Fibroblast of the conjunctiva (primary cell): ENCODE measurements at places on chromosomes 2 and 18.

- no peak for DNase-seq
Measured at GRCh38 chr2:88827821-88828220, 136.3 kb downstream of the RPIA start.

DNA sequence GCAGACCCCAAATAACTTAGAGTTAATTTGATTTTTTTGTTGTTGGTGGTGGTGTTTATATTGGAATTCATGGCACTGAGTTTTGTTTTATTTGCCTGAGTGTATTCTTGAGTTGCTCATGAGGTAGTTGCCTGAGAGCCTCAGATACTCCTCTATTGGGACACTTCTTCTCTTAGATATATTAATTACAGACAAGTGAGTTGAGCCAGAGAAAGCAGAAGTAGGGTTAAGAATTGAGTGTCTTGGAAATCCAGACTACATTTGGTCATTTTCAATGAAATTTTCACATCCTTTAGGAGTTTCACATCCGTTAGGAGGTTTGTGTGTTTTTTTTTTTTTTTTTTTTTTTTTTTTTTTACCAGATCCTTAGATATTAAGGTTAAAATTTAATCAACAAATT, 29.0 kb downstream of the FMNL2 start:
- no peak for DNase-seq

- DNase-seq: no peak
Measured at GRCh38 chr18:79690071-79690470, 10.5 kb downstream of the CTDP1 start.

GRCh38 chr2:10469955-10470608, 22.0 kb upstream of the ODC1 start:
- no peak for DNase-seq

- peak; percentile 63 for DNase-seq
Measured at GRCh38 chr2:102848366-102848839, 86.6 kb downstream of the TMEM182 start.

- no peak for DNase-seq
Measured at GRCh38 chr18:32803568-32803967, 30.7 kb upstream of the KLHL14 start.

- no peak for DNase-seq
Measured at GRCh38 chr18:12309683-12310198, 1.7 kb downstream of the TUBB6 start.

DNA sequence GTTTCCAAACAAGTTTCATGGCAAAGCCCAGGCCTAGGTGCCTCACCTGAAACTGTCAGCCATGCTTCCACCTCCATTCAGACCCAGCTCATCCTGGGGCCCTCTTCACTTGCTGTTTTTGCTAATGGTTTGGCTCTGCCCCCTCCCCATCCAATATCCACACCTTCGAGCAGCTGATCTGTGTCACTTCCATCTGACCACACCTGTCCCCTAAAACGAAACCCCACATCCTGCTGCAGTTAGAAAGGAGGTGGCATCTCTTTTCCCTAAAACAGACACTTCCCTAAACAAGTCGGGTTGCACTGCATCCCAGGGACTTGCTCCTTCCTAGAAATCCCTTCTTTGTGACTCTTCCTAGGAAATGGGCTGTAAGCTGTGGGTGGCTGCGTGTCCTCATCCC, 748.7 kb upstream of the SALL3 start:
- no peak for DNase-seq

DNA sequence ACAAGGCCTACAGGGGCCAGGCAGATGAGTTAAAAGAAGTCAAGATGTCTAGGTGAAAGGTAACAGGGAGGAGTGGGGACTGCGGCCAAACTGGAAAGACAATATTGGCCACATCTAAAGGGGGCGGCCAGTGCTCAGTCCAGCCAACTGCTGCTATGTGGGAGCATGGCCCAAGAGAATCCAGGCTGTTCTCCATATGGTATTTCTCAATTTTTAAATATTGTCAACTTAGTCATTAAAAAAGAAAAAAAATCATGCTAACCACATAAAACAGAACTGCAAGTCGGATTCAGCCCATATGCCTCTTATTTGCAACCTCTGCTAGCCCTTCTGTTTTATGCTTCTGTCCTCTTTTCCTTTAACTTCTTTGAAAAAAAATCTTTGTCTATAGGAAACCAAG, 14.8 kb downstream of the TRABD2A start:
- peak; percentile 68 for DNase-seq

DNA sequence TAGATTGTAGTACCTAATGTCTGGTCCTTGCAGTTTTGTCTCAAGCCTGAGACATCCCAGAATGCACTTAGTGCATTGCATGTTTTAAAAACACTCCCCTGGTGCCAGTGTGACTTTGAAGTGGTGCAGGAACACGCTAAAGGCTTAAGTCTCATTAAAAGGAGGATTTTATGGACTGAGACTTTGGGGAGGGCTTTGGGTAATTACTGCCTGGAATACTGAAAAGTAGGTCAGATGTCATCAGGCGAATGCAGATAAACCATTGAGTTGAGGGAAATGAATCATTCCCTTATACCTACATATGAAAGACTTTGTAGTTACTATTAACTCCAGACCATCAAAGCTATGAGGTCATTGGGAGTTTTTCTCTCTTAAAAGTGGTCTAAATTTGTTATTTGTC, 3.0 kb upstream of the OSBPL1A start:
- no peak for DNase-seq

DNA sequence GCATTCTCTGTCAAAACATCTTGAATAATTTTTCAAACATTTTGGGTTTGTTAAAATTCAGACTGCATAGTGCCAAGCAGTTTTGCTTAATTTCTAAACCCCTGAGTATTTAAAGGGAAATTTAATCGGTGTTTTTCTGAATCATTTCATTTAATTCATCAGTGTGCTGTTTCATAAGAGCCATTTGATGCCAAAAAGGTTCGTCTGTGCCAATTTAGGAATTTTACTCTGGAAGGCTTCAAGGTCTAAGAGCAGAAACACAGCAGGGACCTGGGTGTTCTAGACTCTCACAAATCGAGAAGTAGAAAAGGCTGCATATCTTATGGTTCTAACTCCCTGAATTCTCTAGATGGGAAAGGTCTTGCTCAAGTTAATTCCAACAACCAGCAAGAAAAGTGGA, 311.9 kb upstream of the NT5C1B start:
- DNase-seq: peak; percentile 10

DNA sequence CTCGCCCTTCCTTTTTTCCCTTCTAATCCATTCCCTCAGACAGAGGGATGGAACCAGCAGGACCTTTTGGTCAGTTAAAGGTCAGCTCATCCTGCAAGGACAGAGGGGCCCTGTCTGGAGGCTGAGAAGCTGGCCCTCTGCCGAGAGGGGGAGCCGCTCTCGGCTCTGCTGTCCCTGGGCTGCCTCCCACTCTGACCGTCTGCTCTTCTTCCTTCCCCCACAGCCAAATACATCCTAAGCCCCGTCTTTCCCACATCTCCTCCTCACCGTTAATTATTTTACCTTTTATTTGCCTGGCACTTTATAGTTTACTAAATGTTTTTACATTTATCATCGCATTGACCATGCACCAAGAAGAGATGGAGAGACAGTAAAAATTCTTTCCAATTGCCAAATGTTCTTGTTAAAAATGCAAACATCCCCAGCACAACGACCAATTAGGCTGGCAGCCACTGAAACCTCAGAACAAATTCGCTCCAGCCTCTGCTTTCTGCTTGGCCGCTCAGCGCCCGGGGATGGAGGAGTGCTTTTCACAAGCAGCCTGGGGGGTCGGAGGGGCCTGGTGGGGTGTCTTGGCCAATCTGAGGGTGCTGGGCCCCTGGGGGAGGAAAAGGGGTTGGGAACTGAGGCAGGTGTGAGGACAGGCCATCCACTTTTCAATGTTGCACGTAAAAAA, 123.7 kb downstream of the TNS1 start:
- DNase-seq: no peak

DNA sequence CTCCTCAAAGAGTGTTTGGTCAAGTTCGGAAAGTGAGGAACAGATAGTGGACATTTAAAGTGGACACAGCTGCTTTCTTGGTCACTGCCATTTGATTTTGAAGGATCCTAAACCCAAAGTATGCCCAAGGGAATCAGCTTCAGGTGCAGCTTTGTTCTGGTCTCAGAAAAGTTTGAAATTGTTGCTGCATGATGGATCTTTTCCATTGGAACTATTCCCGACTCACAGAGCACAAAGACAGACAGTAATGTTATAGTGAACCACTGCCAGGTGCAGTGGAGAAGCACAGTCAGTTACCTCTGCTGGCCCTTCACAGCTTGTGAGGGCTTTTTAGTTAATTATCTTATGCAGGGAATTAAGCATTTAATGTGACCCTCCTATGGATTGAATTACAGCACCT, 301.7 kb downstream of the PHLPP1 start:
- DNase-seq: no peak

- no peak for DNase-seq
Measured at GRCh38 chr2:176174382-176174823, 14.1 kb upstream of the HOXD1 start.

GRCh38 chr2:107804608-107805498, 21.8 kb upstream of the RGPD4 start:
- no peak for DNase-seq

- no peak for DNase-seq
Measured at GRCh38 chr2:112301171-112301584, 25.8 kb downstream of the ZC3H6 start.

DNA sequence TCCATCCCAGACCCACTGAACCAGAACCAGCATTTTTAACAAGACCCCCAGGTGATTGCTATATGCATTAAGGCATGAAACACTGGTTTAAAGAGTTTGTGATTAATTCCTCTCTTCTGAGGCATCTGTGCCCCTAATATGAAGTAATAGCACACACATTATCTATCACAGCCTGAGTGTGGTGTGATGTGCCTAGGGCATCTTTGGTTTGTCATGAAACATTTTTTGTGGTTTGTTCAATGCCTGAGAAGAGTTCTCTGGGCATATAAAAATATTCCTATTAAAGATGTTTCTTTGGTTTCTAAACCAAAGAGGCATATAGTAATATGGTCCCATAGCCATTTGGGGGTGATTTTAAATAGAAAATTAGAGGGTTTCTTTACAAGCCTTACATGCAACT, 221.7 kb upstream of the SPOPL start:
- DNase-seq: no peak

DNA sequence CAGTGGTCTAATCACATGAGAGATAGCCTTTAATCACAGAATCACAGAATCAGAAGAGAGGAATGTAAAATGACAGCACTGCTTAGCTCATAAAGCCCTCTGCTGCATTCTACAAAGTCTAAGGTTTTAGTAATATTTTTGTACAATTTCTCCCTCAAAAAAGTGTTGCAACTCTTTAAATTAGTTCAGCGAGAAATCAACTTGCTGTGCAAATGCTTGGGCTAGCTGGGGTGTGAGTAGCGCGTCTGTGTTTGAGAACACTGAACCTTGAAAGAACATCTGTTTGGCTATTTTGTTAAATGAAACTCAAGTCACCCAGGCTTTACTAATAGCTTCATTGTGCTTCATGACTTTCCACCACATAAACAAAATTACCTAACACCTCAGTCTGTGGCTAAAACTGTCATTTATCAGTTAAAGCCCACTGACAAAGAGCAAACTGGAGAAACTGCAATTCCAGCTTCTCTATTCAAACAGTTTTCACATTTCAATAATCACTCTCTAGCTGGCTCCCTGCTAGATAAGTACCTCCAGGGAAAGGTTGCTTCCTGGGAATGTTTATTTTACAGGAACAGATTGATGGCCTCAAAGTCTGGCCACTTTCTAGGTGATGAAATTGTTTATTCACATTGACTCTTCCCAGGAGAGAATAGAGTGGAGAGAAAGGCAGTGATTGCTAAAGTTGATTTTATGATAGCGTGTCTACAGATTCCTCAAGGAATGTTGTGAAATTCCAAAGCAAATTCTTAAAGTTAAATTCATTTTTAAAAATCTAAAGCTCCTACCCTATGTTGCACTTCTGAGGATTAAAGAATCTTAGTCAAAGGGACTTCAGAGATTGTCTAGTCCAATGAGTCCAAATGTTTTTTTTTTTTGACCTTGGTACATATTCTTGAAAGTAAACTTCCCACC, 36.0 kb upstream of the STAT1 start:
- DNase-seq: peak; percentile 55

DNA sequence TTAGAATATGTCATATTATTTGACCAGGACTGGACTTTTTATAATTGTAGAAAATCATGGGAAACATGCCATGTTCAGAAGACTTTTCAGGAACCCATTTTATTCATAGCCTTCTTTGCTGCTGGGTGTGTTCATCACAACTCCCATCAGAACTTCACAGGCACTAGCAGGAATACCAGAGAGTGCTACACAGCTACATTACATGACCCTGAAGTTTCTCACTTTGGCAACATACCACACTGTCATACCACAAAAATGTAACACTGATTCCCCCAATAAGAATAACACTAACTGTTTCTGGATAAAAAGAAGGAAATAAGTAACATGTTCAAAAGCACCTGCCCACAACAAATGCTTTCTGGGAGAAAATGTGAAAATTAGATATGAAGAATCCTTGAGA, 405.4 kb downstream of the CDH2 start:
- no peak for DNase-seq

DNA sequence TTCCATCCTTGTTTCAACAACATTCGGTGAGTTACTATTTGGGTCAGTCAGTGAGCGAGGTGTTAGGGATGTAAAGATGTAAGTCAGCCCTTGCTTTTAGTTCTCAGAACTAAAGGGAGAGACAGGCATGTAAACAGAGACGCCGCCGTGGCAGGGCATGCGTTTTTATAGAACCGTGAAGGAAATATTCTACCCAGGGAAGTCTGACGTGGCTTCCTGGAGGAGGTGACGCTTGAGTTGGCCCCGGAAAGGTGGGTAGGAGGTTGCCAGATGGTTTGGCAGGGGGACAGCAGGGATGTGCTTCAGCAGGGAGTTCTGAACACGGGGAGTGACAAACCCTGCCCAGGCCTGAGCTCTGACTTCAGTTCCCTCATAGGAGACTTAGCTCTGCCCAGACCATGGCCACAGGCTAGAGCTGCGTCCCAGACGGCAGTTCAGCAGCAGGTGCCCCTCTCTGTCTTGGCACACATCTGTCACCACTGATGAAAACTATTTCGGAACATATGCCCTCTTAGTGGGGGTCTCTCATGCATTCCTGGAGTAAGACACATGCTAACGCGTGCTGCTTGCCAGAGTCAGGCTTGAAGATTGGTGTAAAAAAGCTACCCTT, 23.4 kb upstream of the RPL31 start:
- no peak for DNase-seq

DNA sequence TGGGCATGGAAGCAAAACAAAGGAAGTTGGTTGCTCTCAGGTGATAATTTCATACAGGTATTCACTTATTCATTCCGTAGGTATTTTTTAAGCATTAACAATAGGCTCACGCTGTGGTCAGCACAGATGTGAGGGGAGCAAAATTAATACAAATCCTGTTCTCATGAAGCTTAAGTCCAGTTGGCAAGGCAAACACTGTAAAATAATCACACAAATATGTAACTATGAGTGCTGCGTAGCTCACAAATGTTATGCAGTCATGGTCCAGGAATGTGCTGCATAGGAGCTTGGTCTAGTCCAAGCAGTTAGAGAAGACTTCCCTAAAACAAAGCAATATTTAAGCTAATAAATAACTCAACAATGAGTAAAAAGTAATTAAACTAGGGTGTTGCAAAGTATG, 23.9 kb downstream of the SP5 start:
- DNase-seq: peak; percentile 79

DNA sequence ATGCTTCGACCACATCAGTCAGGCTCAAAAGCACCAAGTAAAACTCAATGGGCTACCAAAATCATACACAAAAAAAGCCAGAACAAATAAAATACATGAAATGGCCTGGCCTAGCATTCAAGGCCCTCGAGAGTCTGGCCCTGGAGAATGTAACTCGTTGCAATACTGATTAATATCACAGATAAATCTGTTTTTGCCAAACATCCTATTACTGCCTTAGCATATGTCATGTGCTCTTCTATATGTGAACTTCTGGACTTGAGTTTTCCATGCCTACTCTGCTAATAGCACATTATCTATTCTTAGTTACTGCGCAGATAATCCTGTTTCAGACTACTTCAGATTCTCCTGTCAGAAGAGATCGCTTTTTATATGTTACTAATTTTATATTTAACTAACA, 250.7 kb upstream of the SMAD7 start:
- no peak for DNase-seq
